ENCODE measurements at places on chromosomes 7 and 10.
A peak's percentile ranks its signal among the peaks of the same experiment; 100 is the strongest.

DNA sequence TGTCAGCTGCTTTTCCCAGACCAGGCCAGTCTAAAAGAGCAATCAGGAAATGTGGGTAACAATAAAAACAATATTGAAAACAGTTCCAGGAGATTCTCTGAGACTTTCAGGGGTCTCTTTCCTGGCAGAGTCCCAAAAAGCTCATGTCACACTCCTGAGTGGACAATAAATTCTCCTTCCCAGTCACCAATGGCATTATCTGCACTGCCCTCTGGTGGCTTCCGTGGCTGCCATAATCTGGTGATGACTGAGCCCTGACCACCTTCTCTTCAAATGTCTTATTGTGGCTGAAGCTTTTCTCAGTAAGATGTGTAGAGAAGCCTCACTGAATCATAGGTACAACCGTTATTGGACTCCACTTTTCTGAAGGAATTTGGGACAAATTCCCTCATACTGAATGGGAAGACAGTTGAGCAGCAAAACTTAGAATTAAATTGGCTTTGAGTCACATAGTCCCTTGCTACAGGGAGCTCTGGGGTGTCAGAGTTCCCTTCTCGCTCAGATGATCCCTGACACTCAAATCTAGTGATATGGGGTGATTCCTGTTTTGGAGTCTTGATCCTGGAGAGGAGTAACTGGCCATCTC, 24.4 kb upstream of the ASAH2 start:
- DNase-seq, result peak; percentile 50

DNA sequence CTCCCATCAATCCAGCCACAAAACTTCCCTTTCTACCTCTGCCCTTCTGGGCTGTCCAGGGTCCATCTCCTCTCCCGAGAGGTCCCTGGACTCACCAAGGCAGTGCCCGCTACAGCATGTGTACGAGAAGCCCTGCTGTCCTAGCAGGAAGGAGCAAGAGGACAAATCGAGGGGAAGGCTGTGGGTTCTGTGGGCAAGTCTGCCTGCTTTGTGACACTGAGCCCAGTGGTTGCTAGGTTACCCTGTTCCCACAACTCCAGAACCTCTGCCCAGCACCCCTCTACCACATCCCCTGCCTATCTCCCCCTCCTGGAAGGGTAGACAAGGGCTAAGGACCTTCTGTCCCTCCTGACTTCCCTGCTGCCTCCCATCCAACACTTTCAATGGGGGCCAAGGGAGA, at the start of gene TBATA:
TSS of gene TBATA (minus strand) at position 188 of the 400 bp plus-strand sequence. CDS start 1,998 bp downstream, outside the sequence.
- no peak for DNase-seq

GRCh38 chr10:23457632-23458417, 18.9 kb downstream of the OTUD1 start:
- DNase-seq, result no peak

- DNase-seq, result no peak
Measured at GRCh38 chr7:30175180-30175579, 40.4 kb downstream of the MTURN start.

DNA sequence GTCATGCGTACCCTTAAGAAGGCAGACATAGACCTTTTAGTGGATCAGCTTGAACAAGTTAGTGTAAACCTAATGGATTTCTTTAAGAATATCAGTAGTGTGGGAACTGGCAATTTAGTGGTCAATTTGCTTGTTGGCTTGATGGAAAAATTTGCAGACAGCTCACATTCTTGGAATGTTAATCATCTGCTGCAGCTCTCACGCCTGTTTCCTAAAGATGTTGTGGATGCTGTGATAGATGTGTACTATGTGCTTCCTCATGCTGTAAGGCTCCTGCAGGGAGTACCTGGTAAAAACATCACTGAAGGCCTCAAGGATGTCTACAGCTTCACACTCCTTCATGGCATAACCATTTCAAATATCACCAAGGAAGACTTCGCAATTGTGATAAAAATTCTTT, 103.4 kb downstream of the ABCA13 start:
- DNase-seq, result no peak

DNA sequence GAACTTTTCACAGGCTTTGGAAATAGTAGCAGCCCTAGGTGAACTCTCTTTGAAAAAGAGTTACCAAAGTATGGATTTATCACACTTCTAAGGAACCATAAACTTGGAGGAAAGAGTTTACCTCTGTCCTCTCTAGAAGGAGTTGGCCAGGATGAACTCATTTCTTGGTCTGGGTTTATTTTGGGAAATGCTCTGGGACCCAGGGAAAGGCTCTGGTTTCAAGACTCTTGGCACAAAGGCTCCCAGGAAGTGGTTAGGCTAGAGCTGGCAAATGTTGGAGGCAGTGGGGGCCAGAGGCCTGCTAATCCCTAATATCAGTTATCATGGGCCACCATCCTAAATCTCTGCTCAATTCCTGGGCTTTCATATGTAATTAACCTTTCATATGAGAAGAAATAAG, 36.3 kb upstream of the CDK6 start:
- no peak for DNase-seq

- no peak for DNase-seq
Measured at GRCh38 chr10:11538834-11539190, 72.6 kb downstream of the USP6NL start.

- no peak for DNase-seq
Measured at GRCh38 chr10:49153971-49154370, 20.1 kb upstream of the FAM170B start.

- DNase-seq, result no peak
Measured at GRCh38 chr7:102841290-102841689, 71.5 kb upstream of the LRRC17 start.

DNA sequence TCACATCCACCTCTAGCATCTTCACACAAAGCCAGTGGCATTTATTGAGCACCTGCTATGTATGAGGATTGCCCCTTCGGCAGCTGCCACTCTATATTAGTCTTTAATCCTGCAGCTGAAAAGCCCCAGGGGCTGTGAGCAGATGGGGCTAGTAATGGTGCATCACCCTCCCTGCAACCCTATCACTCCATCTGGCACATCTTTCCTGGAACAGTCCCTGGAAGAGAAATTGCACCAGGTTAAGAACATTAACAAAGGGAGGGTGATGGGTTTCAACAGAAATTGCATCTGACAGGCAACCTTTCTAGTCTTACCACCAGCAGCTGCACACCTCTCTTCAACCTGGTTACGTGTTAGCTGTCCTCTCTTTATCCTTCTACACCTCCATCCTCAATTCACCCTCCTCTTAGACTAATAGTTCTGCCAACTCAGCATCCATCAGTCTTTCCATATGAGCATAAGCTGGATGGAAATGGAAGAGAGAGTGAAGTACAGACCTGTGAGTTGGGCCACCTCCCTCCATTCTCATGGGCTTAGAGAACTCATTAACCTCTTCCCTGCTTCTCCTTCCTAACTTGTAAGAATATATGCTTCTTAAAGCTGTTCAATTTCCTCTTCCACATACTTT, 168.6 kb upstream of the NEBL start:
- DNase-seq, result no peak

GRCh38 chr7:133355325-133355708, 102.4 kb downstream of the EXOC4 start:
- no peak for DNase-seq

DNA sequence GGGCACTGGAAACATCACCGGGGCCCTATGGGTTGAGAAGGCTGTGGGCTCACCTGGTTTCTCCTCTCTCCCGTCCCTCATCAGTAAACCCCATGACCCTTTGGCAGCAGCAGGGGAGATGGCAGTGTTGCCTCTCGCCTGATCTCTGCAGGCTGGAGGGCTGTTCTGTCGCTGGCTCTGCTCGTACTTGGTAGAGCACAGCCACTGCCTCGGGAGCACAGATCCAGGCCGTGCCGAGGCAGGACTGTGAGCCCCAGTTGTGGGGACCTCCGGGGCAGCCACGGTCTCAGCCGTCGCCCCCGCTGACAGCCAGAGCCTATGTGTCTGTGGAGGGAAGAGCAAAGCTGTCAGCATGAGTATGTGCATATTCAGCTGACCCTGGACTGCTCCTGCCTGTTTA, 94.9 kb downstream of the PTPRE start:
- no peak for DNase-seq

DNA sequence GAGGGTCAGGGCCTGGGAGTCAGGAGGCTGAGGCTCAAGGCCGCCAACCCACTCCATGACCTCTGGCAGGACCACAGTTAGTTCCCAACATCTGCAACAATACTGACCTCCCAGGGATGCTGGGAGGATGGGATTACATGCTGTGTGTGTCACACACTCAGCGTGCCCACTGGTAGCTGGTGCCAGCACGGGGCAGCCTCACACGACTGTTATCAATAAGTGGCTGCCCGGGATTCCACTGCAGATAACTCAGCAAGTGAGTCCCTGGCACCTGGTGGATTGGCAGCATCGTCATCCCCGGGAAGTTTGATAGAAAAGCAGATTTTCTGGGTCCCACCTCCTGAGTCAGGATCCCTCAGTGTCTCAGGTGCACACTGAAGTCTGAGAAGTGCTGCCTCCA, 110.3 kb downstream of the SLIT1 start:
- DNase-seq, result no peak

DNA sequence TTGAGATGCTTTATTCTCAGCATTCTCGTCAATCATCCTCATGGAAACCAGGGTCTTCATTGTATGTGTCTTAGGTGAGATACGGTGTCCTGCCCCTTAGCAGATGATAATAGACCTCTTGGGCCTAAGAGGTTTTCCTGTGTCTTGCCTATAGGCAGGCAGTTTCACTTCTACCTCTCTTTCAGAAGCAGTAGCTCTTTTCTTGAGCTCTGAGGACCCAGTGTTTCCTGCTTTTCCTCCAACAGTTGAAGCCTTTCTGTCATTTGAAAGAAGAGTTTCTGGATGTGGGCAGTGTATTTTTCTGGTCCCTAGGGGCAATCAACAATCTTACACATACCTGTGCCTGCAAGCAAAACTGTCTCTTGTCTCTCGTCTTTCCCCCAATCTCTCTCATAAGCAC, 1550.3 kb upstream of the LRRTM3 start:
- DNase-seq, result no peak

DNA sequence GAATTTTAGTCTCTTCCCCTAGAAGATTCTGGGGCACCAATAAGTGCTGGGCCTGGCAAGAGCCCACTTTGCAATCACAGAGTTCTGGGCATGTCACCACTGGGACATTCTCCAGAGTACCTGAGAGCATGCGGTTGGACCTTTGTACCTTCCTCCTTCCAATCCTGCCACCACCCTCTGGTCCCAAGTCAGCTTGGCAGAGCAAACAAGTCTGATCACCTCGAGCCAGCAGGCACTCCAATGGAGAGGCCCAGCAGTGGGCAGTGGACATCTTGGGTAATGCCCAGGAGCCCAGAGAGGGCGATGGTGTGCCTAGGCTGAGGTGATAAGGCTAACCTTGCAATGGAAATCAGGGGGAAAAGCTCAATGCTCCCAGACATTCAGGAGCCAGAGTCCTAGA, 43.4 kb downstream of the SH3PXD2A start:
- DNase-seq, result no peak

- no peak for DNase-seq
Measured at GRCh38 chr7:37318541-37318940, 130.1 kb downstream of the ELMO1 start.

GRCh38 chr10:17673471-17674061, 29.6 kb downstream of the STAM start:
- DNase-seq, result no peak

GRCh38 chr7:99997545-99998137, 17.8 kb upstream of the ZKSCAN1 start:
- DNase-seq, result no peak

- DNase-seq, result no peak
Measured at GRCh38 chr7:79770063-79770462, 316.6 kb upstream of the MAGI2 start.

- DNase-seq, result no peak
Measured at GRCh38 chr7:36570528-36571189, 153.6 kb downstream of the AOAH start.

DNA sequence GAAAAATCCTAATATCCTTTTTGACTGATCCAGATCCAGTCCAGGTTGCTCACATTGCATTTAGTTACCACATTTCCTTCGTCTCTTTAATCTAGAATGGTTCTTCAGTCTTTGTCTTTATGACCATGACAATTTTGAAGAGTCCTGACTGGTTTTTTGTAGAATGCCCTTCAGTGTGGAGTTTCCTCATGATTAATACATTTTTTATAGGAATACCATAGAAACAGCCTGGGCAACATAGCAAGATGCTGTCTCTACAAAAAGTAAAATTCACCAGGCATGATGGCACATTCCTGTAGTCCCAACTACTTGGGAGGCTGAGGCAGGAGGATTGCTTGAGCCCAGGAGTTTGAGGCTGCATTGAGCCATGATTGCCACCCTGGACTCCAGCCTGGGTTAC, 285.0 kb upstream of the KAT6B start:
- DNase-seq, result no peak

DNA sequence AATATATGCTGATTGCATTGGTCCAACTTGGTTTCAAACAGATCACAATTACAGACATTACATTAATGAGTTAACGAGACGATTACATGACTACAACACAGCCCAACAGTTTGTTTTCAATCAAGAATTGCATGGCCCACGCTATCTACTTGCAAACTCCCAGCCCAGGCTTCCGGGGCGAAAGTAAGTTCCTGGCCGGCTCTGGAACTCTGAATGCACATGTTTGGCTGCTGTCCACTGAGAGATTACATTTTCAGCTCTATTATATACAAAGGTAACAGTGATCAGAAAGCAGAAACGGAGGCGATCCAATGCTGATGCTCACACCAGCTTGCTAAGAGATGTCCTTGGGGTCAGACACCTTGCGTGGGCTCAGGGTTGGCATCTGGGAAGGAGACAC, 206.3 kb downstream of the FANK1 start:
- DNase-seq, result no peak

GRCh38 chr7:1856888-1857441, 186.9 kb downstream of the ELFN1 start:
- no peak for DNase-seq

DNA sequence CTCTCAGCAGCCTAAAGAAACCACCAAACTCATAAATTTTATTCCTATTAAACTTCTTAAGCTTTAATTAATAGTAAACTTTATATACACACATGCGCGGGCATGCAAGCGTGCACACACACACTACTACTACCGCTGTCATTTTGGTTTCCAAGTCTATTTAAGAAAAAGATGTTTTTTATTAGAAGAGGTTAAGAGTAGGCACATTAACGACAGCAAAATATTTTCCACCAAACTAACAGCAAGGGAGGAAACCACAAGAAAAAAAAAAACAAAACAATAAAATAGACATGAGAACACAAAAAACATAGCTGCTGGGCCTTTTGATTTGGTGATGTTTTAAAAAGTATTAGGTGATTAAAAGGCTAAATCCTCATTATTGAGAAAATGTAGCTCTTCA, 28.6 kb downstream of the RTKN2 start:
- no peak for DNase-seq

GRCh38 chr10:95279042-95279820, 11.6 kb downstream of the PDLIM1 start:
- DNase-seq, result no peak

- peak; percentile 68 for DNase-seq
Measured at GRCh38 chr7:92836489-92836999, at the start of gene CDK6. CDK6 (minus strand) TSS chr7:92836573; CDS start chr7:92833323, 3,250 bp downstream.

All from HEK293T (cell line).